ENCODE measurements at places on chromosomes 4 and X.

GRCh38 chr4:53547983-53548382, 43.3 kb downstream of the LNX1 start:
- no peak for DNase-seq

DNA sequence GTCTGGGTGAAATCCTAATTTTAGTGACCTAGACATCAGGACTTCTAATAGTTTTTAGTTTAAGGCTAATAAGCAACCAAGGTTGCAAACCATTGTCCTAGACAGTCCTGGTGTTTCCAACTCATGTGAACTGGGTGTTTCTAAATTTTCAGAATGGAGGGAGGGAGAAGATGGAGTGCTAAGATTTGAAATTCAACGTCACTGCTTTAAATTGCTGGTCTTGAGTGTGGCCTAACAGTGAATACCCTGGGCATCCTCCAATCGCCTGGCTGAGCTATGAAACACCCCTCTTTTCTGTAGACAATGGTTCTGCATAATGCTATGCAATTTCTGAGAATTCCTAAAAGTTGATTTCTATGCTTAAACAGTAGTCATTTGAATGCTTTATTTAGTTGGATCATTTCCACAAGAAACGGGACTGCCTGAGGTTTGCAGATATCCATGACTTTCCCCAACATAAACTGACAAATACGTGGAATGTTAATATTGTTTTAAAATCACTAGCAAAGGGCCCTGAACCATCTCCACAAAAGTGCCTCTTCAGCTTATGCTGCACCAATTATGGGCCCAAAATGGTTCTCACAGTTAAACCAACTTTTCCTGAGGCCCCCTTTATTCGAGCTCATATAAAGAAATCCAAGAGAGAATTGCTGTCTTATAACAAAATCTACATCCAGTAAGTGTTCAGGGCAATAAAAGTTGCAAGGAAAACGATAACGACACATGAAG, 1.1 kb downstream of the FBXL5 start:
- DNase-seq: no peak

GRCh38 chr4:135839712-135840111, 1638.1 kb upstream of the PABPC4L start:
- no peak for DNase-seq

DNA sequence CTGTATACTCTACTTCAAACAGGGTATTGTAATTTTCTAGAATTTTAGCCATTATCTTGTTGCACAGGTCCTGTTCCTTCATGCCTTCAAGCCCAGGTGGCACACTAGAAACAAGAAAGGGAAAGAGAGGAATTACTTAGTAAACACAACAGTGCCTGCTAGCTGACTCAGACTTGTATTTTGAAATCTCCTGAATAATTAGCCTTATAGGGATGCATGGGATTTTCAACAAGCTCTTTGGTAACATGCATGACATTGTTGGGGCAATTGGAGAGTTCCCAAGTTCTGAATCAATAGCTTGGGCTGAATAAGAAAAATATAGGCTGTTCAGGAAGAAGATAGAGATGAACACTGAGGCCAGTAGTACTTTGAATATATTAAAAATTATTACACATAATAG, 118.8 kb downstream of the FAM13A start:
- DNase-seq: no peak

DNA sequence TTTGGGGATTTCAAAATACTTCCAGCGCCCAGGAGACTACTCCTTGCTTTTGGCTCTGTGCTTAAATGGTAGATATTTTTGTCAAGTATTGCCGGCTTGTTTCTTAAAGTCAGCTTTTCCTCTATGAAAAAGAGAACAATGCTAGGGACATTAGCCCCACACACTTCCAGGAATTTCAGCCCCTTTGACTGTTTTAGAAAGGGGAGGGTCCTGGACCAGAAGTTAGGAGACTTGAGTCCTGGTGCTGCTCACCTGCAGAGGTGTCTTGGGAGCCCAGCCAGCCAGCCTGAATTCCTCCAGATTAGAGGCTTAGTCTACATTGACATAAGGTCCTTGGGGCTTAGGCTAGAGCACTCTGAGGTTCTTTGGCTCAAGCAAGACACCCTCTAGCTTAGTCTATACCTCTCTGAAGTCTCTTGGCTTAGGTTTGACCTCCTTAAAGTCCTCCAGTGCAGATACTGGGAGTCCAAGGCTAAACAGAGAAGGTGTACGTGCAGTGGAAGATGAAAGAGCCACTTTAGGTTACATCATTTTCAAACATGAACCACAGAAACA, 1.6 kb upstream of the SETD7 start:
- DNase-seq: no peak

- DNase-seq: no peak
Measured at GRCh38 chr4:2648159-2648814, 107.8 kb downstream of the TNIP2 start.

GRCh38 chr4:101950258-101950979, 159.9 kb downstream of the BANK1 start:
- DNase-seq: no peak

GRCh38 chr4:52713456-52713937, 37.7 kb downstream of the ERVMER34-1 start:
- DNase-seq: no peak

- DNase-seq: no peak
Measured at GRCh38 chr4:132572210-132572609, 576.9 kb upstream of the PCDH10 start.

- DNase-seq: no peak
Measured at GRCh38 chr4:42320822-42321388, 76.4 kb upstream of the SHISA3 start.

GRCh38 chr4:106353786-106354185, 14.8 kb downstream of the GIMD1 start:
- DNase-seq: no peak

GRCh38 chrX:106168107-106168506, at the start of gene PWWP3B:
TSS of gene PWWP3B (plus strand) at chrX:106168305. CDS start at chrX:106205433, 37,128 bp downstream.
- no peak for DNase-seq

DNA sequence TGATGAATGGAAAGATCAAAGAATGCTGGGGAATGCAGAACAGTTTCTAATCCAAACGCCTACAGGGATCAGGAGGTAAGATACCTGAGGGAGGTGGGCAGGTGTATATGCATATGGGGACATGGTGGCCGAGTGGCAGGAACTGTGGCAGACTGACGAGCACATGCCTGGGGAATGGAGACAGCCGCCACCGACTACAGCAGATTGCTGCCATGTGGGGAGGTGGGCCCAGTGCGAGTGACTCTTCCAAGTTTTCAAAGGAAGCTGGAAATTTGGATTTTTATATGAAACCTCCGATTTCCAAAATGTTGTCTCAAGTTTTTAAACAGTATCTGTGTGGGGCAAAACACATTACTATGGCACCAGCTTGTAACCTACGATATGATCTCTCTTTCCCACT, 9.9 kb downstream of the ZNF827 start:
- no peak for DNase-seq

GRCh38 chr4:1347410-1347864, 429 bp downstream of the UVSSA start:
- DNase-seq: peak; percentile 40

GRCh38 chr4:87497159-87497558, 32.0 kb downstream of the SPARCL1 start:
- peak; percentile 9 for DNase-seq

DNA sequence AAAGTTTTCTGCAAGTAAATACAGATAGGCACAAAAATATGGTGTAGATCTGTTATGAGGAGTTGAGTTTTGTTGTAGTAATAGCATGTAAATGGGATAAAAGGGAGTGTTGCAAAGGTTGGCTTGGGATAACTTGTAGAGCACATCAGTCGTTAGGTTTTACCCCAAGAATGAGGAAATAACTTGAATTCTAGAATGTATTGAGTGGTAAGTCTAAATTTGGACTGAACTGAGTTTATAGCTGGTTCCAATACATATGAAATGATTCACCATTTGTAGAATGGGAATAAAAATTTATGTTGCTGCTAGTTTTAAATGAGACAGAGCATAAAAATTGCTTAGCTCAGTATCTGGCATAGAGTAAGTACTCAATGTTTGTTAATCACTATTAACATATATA, 719.2 kb downstream of the FSTL5 start:
- no peak for DNase-seq

- DNase-seq: no peak
Measured at GRCh38 chrX:1351981-1352714, 15.6 kb downstream of the IL3RA start.
